ENCODE measurements at places on chromosomes 6 and 20.

DNA sequence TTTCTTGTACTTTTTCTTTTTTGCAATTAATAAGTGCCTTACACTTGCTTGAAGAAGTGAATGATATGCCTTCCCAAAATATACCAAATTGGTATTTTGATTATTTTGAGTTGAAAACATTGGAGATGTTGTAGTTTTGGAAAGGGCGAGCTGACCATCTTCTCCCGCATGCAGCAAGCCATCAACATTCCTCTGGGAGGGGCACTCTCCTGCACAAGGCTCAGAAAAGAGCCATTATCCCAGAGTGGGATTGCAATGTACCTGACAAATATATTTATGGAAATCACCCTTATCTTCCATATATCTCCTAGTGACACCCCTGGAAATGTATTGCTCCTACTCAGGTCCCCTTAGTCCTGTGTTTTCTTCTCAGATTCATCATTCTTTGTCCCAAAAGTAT, 22.8 kb upstream of the PNRC1 start:
- DNase-seq: no peak

DNA sequence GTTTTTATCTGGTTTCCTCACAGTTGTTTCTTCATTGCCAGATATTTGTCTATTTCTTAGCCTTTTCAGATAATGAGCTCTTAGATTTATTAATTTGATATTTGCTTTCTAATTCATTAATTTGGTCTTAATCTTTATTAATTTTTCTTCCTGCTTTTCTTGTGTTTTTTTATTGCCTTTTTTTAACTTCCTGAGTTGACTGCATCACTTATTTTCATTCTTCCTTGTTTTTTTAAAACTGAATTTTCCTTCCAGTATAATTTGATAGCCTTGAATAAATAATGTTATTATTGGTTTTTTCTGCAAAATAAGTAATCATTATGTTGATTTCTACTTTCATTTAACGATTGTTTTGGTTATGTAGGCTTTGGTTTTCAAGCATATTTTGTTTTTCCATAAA, 91.5 kb downstream of the RNF144B start:
- DNase-seq: no peak

- DNase-seq: peak; percentile 43
Measured at GRCh38 chr6:24205020-24205492, 79.0 kb downstream of the NRSN1 start.

- DNase-seq: no peak
Measured at GRCh38 chr20:32971703-32972161, 32.5 kb downstream of the SUN5 start.

DNA sequence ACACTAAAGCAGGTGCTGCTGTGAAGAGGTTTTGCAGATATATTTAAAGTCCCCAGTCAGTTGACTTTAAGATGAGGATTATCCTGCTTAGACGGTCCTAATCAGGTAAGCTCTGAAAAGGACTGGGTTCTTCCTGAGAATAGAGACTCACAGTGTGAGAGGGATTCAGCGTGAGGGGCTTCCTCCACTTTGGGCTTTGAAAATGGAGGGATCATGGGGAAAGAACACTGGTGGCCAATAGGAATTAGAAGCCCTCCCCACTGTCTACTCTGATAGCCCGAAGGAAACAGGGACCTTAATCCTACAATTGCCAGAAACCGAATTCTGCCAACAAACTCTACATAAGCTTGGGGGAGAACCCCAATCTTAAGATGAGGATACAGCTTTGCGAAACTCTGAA, 29.7 kb upstream of the HLA-G start:
- DNase-seq: no peak

GRCh38 chr20:12262747-12263146, 345.1 kb downstream of the BTBD3 start:
- no peak for DNase-seq

- DNase-seq: no peak
Measured at GRCh38 chr6:24761851-24762250, 12.9 kb upstream of the GMNN start.

All from DMS79 (cell line).